H54 (cell line): ENCODE measurements at places on chromosomes 7 and 10.

GRCh38 chr10:86363833-86364490 lies 2.6 kb downstream of the GRID1 start:
- DNase-seq: no peak

GRCh38 chr7:22831602-22832305 lies 9.1 kb upstream of the TOMM7 start:
- DNase-seq: no peak

GRCh38 chr7:1274121-1274875 lies 41.6 kb downstream of the UNCX start:
- no peak for DNase-seq

DNA sequence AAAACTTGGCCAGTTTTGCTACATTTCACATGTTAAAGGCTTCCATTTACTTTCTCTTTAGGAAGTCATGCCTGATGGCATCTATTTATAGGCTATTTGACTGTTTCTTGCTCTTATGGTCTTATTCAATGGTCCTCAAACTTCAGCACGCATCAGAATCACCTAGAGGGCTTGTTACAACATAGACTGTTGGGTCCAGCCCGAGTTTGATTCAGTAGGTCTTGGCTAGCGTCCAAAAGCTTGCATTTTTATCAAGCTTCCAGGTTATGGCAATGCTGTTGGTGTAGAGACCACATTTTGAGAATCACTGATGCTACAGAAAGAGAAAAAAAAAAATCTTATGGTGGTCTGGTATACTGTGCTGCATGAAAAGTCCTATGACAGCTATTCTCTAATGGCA lies 51.9 kb downstream of the MTPN start:
- no peak for DNase-seq

- DNase-seq: no peak
These were observed 1.4 kb downstream of the C10orf71 start for GRCh38 chr10:49300140-49300974.

DNA sequence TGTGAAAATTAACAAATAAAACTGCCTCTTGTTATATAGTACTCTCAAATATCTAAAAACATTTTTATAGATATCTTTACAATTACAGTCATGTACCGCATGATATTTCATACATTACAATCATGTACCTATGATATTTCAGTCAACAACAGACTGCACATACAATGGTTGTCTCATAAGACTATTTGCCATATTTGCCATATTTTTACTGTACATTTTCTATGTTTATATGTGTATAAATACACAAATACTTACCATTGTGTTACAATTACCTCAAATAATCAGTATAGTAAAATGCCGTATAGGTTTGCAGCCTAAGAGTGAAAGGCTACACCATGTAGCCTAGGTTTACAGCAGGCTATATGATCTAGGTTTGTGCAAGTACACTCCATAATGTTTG lies 336.0 kb upstream of the PCDH15 start:
- DNase-seq: no peak

GRCh38 chr10:74645692-74646091 lies 180.7 kb upstream of the KAT6B start:
- no peak for DNase-seq

DNA sequence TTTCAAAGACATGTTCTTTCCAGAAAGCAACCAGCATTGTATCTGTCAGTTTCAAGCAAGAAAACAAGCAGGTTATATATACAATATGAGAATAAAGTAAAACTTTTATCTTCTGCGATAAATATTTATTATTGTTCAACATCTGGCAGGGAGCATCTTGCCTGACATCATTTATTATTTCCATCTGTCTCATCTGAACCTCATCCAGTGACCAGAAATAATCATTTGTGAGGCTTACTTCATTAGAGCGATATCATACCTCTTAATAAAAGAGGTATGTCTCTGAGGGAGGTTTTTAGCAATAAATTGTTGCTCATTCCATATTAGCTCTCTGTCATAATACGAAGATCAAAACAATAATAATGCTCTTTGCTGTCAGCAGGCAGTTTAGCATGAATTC lies 226.1 kb downstream of the CDC14C start:
- DNase-seq: no peak

DNA sequence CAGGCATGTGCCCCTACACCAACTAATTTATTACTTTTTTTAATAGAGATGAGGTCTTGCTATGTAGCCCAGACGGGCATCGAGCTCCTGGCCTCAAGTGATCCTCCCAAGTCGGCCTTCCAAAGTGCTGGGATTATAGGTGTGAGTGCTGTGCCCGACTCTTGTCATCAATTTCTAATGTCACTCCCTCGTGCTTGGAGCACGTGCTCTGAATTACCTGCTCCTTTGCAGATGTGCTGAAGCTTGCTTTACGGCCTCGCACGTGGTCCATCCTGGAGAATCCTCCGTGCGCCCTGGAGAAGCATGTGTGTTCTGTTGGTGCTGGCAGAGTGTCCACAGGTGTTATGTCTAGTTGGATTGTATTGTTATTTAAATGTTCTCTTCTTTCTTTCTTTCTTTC lies 11.8 kb upstream of the UBE3C start:
- no peak for DNase-seq

- no peak for DNase-seq
These were observed at the start of gene PKD1L1 for GRCh38 chr7:47948141-47948790. Gene PKD1L1 (minus strand): TSS chr7:47948466. CDS start chr7:47948440, 26 bp downstream.

DNA sequence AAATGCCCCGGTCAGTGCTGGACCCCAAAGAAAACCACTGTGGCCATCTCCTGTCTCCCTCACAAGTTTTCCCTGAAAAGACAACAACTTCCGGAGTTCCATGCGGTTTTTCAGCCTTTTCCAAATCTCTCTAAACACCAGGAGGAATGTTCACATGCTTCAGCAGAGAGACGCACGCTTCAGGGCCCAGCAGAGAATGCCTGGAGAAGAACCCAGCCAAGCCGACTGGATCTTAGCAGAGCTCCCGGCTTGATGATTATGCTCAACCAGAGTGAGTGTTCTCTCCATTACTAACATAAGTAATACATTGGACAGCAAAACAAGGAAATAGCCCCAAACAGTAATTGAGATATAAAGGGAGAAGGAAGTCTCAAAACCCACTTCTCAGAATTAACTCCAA lies 17.9 kb downstream of the PRKCQ start:
- DNase-seq: no peak

DNA sequence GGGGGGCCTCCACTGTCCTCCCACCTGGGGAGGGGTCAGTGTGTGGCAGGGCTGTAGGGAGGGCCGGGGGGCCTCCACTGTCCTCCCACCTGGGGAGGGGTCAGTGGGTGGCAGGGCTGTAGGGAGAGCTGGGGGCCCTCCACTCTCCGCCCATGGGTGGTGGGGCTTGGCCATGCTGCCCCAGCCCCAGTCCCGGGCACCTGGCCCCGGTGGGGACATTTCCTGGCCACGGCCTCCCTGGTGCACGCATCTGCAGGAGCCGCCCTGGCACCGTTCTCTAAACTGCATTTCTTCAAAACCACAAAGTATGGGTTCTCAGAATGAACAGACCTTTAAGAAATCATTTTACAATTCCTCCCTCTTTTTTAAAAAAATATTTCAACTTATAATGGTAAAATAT lies 89.3 kb upstream of the PDGFA start:
- no peak for DNase-seq

DNA sequence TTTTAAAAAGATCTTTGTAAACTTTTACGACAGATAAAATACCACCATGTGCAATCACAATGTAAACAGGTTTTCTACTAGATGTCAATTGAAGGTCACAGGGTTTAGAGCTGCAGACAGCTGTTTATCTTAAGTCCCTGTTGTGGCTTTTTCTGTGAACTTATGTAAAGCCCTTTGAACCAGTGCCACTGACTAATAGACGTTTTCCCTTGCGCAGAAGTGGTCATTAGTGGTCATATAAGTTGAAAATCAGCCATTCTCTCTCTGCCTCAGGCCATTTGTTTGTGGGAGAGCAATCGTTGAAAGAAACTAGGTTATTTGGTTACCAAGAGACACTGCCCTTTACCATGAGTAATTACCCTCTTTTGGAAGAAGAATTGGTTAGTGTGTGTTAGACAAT lies 23.9 kb downstream of the CACNB2 start:
- DNase-seq: no peak
